KBM-7 (cell line): ENCODE measurements at places on chromosomes 7 and 10.
A peak's percentile ranks its signal among the peaks of the same experiment; 100 is the strongest.

DNA sequence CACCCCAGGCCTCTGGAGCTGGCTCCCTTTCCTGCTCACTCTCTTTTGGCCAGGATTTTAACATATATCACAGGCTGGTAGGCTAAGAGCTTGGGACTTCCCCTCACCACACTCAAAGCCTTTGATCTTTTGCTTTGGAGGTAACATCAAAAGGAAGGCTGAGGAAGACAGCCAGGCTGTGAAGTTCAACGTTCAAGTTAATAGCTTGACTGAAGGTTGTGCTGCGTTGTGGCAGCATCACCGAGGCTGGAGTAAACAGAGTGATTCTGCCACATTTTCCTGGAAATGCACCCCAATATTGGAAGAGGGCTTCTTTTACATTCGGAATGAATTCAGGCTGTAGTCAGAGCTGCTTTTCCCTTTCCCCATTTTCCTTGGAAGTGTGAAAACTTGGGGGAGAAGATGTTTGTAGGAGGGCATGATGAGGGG is 57.3 kb downstream of the TCF7L2 start:
- DNase-seq = no peak

DNA sequence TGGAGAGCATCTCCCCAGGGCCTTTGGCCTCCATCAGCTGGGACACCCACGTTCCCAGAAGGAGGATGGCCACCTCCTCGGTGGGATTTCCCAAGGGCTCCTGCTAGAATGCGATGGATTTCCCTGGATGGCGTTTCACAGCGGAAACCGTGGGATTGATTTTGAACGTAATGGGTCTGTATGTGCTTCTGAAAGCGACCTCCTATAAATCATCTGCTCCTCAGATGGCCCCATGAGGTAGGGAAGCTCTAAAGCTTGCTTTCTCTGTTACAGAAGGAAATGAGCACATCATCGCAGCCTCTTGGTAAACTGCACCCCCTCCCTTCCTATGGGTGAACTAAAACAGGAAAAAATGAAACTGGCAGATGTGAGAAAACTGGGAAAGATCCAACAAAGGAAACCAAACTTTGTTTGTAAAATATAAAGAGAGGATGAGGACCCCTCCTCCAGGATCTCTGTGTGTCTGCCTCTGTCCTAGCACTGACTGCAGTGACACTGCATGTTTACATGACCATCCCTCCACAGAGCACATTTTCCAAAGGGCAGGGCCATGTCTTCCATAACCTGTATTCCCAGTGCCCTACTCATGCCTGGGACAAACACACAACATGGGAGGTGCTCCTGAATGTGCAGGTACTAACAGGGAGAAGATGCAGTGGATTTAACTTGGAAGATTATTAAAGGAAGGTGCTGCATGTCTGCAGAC is 57.6 kb downstream of the LYZL1 start:
- DNase-seq = no peak

GRCh38 chr10:69929575-69929974 is 123.1 kb upstream of the MACROH2A2 start:
- DNase-seq = no peak

GRCh38 chr7:118478236-118478635 is 253.7 kb downstream of the ANKRD7 start:
- no peak for DNase-seq

DNA sequence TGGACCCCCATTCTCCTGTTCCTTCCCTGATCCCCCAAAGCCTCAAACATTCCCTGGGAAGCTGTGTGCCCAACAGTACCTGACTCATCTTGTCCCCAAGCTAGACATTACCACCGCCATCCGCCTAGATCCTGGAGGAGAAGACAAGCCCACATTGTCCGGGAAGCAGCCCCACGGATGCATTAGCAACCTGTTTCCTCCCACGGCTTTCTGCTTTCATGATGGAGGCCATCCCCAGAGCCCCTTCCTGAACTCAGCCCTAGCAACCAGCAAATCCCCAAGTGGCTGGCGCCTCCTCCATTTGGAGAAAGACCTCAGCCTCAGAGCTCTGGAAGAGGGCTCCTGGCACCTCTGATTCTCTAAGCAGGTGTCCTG is 2.3 kb upstream of the SLC29A3 start:
- DNase-seq = peak; percentile 14

DNA sequence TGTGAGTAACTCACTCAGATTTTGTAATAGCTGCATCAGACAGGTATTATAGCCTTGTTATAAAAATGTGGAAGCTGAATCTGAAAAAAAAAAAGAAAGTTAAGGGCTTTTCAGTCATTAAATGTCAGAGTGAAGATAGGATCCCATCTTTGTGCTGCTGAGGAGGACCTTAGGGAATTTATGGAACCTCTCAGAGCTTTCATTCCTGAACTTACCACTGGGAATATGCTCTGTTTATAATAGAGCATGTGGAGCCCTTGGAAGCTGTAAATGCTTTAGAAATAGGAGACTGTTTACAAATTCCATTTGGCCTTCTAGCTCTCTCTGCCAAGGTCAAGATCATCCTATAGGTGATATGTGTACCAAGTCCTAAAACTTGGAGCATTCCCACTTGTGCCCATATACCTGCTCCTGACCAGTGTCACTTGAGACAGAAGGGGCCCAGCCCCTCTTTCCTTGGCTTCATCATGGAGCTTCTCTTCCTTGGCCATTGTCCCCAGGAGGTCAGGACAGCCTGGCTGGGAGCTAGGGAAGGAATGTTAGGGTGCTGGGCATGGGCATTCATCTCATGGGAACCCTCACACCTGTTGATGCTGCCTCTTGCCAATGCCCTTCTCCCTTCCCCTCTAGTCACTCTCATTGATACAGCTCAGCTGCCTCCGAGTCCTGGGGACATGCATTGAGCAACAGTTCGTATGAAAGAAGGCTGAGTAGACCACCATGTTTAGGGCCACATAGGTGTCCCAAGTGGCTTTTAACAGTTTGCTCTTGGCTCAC is 105.3 kb downstream of the LRRC18 start:
- DNase-seq = no peak

GRCh38 chr10:110694263-110694662 is 50.1 kb downstream of the RBM20 start:
- DNase-seq = no peak

GRCh38 chr7:156639426-156640256 is 933 bp upstream of the RNF32 start:
- no peak for DNase-seq

- no peak for DNase-seq
These were observed 16.3 kb upstream of the GIMAP6 start for GRCh38 chr7:150648353-150649079.

GRCh38 chr10:108616559-108617285 is 1306.6 kb downstream of the XPNPEP1 start:
- no peak for DNase-seq

DNA sequence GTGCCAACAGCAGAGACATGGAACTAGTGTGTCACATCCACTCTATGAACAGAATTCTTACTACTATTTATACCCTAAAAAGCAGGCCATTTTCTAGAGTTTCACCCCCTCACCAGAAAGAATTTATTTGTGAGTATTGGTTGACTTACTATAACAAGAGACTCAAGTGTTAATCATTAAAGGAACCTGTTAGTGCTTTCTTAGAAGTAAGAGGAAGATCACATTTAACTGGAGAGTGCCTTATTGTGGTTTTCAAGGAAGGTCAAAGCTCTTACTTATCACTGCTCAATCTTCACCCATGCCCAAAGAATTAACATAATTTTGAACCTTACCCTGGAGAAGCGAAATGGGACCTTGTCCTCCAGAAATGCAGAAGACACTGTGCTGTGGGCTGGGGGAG is 169.3 kb upstream of the PRSS1 start:
- DNase-seq = no peak

- DNase-seq = no peak
These were observed 202.2 kb downstream of the CACNA2D1 start for GRCh38 chr7:82241356-82241755.

GRCh38 chr10:34697351-34698247 is 117.5 kb downstream of the PARD3 start:
- DNase-seq = no peak

DNA sequence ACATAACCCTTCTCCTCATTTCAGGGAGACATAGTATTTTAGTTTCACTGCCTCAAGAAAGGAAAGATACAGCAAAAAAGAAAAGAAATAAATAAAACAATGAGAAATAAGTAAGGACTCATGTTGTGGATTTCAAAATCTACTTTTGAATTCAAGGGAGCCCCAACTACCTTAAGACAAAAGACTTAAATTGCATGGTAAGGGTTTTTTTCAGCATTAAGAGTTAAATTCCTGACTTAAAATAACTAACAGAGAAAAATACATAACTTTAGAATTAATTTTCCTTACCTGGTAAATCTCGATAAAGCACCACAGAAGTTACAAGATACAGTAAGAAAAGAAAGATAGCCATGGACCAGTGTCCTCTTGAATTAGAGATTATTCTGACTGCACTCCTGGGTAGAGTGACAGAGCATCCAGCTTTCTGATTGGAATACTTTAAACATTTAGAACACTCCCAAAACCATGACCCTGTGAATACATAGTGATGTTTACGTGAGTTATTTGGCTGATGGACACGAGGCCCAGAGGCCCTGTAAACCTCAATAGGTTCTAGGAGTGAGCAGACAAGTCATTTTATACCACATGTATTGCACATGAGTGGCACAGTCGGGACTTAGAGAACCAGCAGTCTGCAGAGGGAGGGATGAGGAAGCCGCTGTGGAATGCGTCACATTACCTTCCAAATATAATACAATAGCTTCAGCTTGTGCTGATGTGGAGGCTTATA is 292.5 kb upstream of the SEMA3C start:
- DNase-seq = no peak

DNA sequence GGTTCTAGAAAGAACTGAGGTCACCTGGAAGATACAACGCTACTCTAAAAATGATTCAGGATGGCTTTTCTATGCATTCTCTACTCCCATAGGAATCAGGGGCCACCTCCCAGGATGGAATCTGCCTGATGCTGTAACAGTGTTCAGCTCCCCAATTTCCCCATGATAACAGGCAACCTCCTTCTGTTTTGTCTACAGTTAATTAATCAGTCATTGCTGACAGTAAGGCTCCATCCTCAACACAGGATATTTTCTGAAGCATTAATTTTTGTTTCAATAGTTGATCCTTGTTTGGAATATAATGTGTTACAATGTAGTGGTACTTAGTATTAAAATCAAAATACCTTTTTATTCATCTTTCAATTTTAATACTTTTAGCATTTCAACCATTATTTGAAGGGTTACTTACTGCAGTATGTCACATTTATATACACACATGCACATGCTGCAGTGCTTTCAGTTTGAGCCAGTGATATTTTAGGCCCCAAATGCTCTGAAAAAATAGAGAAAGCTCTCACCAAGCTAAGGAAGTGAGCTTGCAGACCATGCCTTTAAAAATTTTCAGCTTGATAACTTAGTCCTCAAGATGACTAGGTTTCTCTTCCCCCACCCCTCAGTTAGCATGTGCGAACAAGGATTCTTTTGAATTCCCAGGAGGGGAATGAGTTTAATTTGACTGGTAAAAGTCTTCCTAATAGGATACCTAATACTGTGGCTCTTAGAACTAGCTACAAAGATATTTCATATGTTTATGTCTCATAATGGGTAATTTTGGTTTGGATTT is 592 bp upstream of the PIK3CG start:
- no peak for DNase-seq

GRCh38 chr7:90596671-90597562 is 796 bp downstream of the CDK14 start:
- peak; percentile 6 for DNase-seq

- DNase-seq = no peak
These were observed 48.3 kb upstream of the TMEM236 start for GRCh38 chr10:17703706-17704105.

DNA sequence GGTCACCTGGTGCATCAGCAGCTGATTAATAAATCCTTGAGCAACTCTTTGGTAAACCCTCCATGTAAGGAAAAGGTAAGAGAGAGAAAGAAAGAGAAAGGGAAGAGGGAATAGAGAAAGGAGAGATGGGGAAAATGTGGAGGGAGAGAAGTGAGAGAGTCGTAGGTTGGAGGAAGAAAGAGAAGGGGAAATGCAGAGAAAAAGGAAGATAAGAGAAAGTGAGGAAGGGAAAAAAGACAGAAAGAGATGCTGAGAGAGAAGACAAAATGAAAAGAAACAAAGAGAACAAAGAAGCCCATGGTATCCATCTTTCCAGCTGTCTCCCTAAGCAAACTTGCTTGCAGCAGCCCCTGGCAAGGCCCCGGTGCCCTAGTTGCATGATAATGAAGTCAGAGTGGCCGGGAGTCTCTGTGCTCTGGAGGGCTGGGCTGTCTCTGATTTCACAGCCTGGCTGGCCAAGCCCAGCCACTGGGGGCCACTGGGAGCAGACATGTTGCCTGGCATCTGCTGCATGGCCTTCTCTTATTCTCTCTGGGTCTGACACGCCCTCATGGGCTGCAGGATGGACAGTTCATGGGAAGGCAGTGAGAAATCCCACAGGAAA is 48.4 kb downstream of the PRR15 start:
- no peak for DNase-seq

GRCh38 chr7:34128762-34129161 is 223.4 kb downstream of the BMPER start:
- no peak for DNase-seq

- DNase-seq = no peak
These were observed 32.8 kb upstream of the CDK14 start for GRCh38 chr7:90563286-90563685.

DNA sequence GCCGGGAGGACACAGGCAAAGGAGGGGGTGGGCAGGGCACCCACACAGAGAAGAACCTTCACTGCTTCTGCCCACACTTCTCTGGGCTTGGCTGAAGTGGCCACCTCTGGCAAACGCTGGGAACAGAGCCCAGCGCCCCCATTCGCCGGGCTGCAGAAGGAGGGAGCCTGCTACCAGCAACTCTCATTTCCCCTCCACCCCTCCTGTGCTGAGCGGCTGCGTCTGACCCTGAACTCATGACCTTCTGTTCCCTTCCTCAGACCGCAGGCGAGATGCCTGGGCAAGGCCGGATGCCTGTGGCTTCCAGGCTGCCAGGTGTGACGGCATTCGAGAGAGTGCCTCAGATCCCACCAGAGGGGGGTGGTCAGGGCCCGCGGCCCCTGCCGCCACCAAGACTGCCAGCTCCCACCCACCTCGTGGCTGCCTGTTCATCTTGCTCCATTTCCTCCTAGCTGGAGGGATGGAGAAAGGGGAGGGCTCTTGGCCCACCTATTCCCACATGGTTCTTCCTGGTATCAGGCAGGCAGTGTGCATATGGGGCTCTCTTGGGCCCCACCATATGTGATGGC is 19.8 kb downstream of the DNAJB12 start:
- peak; percentile 98 for DNase-seq

DNA sequence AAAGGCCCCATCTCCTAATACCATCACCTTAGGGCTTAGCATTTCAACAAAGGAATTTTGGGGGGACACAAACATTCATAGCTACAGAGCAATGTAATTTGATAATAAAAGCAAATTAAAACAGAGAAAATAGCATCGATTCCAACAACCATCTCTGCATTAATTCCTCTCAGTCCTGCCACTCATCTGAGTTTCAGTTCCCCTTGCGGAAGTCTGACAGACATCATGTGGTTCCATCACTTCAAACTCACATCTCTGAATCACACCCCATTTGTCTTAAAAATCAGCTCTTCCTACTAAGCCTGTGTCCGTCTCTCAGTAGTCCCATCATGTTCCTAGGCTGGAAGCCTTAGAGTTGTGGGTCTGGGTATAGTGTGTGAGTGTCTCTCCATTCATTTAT is 3.6 kb downstream of the ADCK2 start:
- no peak for DNase-seq

- DNase-seq = no peak
These were observed 938.0 kb downstream of the SORCS3 start for GRCh38 chr10:105579112-105579511.

GRCh38 chr7:154968336-154969001 is 34.5 kb downstream of the PAXIP1 start:
- no peak for DNase-seq
